Astrocyte of the cerebellum (primary cell): ENCODE measurements at places on chromosomes 7 and 10.

- DNase-seq = no peak
These were observed 14.6 kb upstream of the AZGP1 start for GRCh38 chr7:99990460-99990852.

GRCh38 chr10:72106154-72106849 lies 18.0 kb upstream of the SPOCK2 start:
- no peak for DNase-seq

DNA sequence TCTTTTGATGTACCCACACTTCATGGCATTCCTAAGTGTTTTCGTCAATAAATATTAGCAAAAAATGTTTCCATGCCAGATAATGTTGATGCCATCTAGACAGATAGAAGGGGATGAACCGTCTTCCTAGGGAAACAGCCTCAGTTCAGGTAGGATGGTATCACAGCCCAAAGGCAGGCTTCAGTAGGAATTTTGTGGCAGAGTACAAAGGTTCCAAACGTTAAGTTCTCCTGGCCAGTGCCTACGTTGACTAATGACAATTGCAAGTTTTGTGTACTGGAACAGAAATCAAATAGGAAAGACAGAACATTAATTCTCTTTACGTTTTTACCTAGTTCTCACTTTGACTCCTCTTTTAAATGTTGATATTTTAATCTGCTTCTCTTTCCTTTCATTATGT lies 75.0 kb downstream of the ZMYND11 start:
- DNase-seq = no peak

DNA sequence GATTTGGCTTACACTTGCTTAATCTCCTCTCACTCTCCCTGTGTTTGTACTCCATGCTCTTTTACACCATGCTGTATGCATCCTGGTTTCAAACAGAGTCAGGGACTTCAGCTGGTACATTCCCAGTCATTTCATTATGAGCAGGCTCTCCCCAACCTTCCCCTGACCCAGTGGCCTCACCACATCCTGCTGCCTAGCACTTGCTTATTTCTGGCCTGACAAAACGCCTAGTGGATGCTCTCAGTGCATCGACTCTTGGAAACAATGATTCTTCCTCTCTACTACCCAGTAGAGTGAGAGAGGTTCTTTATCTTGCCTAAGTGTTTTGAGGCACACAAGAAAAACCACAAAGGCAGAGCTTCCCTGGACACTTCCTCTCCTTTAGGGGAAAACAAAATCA lies 63.4 kb downstream of the CAV1 start:
- DNase-seq = no peak

GRCh38 chr7:27605689-27606269 lies 56.9 kb downstream of the HIBADH start:
- DNase-seq = no peak

GRCh38 chr10:126073606-126074005 lies 177.2 kb downstream of the FANK1 start:
- DNase-seq = no peak

DNA sequence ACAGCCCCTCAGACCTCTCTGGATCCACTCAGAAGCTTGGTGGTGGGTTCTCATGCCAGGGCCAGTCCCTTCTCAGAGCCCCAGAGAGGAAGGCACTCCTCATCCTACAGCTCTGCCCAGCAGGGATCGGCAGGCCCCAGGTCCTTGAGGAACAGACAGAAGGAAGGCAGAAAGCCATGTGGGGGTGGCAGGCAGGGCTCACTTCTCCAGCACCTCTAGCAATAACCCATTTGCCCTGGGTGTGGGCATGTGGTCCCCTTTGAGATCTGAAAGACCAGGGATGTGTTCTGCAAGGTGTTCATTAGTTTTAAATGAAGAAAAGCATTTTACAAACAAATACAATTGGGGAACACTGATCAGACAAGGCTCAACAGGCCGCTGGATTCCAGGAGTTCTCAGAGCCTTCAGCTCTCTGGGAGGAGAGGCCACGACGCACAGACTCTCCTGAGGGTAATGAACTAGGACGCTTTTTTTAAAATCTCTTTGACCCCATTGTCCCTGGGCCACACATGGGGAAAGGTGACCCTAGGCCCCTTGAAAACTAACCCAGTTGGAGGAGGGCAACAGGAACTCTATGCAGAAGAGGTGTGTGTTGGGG lies 40.6 kb downstream of the LDB3 start:
- DNase-seq = no peak

GRCh38 chr7:27101957-27102580 lies 414 bp downstream of the HOXA2 start:
- no peak for DNase-seq

DNA sequence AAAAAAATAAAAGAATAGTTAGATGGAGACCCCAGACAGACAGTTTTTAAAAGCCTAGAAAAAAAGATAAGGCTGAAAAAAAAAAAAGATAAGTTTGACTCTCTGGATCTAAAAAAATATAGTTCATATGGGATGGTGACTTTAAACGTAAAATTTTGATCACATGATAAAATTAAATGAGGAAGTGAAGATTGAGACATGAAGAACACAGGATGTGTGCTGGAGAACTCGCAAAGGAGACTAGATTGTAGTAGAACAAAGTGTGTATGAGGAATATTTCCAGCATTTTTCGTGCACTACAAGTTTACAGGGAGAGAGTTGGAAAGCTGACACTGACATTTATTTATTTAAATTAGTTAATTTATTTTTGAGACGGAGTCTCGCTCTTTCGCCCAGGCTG lies 286.4 kb downstream of the PRPF18 start:
- no peak for DNase-seq

DNA sequence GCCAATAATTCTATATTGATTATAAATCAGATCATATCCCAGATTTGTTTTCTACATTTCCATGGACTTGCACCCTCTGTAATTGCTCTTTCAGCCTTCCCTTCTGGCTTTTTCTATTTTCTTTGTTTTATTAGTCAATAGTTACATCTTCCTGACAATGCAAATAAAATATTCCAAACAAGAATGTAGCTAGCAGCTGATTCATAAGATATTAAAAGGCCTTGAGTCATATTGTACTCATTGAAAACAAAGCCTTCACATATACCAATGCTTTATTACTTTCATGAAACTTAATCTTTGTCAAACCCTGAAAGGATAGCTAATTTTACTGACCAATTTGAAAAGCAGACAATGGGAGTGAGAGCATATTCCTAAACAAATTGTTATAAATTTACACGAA lies 10.7 kb upstream of the SFMBT2 start:
- no peak for DNase-seq

DNA sequence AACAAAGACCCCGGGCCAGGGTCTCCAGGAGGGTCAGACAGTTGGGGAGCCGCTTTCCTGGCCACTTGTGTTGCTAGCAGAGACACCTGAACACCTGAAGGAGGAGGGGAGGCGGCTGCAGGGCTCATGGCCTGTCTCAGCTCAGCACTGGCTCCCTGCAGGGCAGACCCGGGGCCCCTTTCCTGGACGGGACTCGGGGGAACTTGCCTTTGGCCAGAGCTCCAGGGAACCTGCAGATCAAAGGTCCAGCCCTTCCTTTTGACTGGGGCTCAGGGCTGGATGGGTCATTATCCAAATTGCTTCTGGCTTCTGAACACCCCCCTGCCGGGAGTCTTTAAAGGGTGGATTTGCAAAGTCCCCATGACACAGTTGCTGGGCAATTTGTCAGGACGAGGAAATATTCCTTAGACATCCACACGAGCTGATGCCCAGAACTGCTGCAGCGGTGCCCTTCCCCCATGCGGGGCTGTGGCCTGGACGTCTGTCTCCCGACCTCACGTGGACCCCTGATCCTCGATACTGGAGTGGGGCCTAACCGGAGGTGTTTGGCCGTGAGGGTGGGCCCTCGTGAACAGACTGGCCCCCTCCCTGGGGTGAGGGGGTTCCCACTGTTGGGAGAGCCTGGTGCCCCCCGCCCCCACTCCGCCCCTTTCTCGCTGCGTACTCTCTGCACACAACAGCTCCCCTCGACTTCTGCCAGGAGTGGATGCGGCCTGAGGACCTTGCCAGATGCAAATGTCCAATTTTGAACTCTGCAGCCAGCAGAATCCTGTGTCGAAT lies 194.3 kb downstream of the ELFN1 start:
- DNase-seq = no peak
